ENCODE measurements at places on chromosomes 11 and 22. TPM values are rescaled to one million over a fixed set of nuclear protein-coding genes. Genes with fewer than 3 reads are reported as not detected.
A peak's percentile ranks its signal among the peaks of the same experiment; 100 is the strongest.

GRCh38 chr11:105100981-105101630 lies 38.5 kb downstream of the CARD18 start:
- no peak for DNase-seq

- peak; percentile 33 for DNase-seq
Observed at GRCh38 chr22:39556970-39557841, 13.3 kb upstream of the CACNA1I start.

GRCh38 chr11:44559207-44559939 lies 6.1 kb upstream of the CD82 start:
- DNase-seq = no peak

DNA sequence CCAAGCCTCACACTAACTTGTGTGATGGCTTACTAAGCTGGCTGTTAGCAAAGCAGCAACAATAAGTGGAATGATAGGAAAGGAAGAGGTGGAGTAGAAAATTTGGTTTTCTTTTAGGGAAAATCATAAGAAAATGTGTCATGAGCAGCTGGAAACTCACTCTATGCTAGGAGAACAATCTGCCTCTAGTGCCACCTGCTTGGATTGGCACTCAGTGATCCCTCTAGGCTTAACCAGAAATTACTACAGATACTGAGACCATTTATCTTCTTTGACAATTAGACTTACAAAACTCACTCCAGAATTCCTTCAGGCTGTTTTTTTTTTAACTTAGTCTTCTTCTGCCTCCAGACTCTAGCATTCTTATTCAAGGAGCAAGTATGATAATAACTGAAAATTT lies 117.3 kb downstream of the CD44 start:
- no peak for DNase-seq

DNA sequence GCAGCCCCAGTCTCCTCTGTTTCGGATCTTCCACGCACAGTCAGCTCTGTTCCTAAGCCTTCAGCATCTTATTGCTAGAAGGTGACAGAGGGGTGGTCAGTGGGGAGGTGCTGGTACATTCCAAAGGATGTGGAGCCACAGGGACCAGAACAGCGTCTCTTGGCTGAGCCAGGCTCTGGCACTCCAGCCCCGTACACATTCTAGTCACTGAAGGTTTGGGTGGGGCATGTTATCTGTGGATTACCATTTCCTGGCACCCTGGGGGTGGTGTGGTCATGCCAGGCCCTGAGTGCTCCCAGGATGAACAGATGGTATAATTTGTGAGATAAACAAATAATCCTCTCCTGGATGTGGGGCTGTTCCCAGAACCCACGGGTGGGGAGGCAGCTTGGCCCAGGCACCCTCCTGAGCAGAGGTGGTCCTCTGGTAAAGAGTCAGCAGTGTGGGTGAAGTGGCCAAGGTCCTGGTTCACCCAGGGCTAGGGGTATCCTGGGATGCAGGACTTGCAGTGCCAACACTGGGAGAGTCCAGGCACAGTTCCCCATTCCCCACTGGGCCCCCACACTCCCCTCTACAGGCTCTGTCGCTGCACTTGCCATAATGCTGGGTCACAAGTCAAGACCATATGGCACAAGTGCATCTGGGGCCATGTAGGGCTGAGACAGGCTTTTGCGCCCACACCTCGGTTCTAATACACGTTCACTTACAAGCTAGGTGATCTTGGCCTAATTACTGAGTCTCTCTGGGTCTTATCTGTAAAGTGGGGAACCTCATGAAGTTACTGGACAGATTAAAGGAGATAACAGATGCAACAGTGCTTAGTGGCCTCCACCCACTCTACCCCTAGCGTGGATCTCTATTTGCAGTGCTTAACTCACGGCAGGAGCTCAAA lies 33.0 kb downstream of the DKK3 start:
- no peak for DNase-seq

DNA sequence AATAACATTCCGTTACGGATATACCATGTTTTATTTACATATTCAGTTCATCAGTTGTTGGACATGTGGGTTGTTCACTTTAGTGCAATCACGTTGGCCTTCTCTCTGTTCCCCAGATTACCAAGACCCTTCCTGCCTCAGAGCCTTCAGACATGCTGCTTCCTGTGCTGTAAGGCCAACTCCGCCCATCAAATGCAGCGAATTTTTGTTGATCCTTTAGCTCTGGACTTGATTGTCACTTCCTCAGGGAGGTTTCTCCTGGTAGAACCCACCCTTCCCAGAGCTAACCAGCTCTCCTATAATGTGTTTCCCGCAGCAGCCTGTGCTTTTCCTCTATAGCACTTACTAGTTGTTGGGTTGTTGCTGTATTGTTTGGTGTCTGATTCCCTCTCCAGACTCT lies 39.4 kb downstream of the SWAP70 start:
- no peak for DNase-seq

DNA sequence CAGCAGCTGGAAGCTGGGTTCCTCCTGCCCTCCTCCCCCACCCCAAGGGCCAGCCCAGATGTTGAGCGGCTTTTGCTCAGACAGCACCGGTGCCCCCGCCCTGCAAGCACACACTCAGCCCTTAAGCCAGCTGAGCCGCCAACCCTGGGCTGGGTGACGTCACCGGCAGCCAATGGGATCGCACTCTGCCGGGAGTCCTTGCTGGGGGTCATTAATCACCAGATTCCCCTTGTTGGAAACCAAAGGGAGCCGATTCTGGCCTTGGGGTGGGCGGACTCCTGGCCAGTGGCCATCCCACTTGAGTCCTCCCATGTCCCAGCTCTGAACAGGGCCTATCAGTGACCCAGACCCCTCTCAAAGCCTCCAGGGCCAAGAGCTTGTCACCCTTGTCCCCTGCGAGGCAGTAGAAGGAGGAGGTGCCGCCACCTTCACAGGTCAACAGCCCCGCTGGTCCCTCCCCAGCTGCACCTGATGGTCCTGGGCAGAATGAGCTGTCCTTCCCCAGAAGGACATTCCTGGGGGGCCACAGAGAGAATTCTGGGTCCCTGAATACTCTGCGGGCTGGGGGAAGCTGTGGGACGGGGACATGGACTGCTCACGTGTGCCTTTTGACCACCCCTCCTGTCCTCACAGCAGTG lies 7.4 kb downstream of the DUSP8 start:
- no peak for DNase-seq

DNA sequence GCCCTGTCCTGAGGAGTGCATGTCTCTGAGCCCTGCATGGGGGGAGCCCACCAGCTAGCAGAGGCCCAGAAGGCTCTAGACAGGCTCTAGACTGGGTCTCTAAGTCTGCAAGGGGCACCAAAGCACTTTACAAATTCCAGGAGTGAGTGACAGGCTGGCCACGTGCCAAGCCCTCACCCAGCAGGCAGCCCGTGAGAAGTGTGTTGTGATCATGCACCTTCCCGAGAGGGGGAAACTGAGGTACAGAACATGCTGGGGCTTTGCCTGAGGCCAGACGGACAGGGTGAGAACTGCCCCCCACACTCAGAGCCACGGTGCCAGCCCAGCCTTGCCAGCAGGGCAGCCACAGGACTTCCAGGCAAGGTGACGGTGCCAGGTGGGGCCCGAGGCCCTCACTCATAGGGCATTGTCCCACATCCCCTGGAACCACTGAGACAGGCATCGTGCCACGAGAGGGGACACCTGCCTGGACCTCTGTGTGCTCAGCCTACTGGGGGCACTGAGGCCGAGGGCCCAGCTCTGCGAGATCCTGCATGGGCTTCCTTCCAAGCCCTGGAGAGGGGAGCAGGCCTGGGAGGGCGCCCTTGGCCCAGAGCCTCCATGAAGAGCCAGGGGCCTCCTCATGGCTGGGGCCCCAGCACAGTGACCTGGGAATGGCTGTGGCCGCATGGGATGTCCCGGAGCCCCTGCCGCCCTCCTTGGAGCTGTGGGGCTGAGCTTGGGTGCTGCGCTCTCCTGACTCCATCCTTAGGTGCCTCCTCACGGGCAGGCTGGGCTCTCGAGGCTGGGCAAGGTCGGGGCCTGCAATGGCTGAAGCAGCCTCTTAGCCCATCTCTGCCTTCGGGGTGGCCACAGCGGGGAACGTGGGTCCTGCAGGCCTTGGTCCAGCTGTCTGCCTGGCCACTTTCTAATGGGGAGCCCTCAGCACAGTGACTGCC lies 121.5 kb downstream of the KCNQ1OT1 start:
- no peak for DNase-seq

GRCh38 chr22:18064636-18065035 lies 13.2 kb upstream of the PEX26 start:
- DNase-seq = no peak

MLC1 gene
- total RNA-seq = not detected

RIBC2 gene
- total RNA-seq = 3.9 TPM

GTSE1 gene
- 15.6 TPM for total RNA-seq

PLEKHB1 gene
- total RNA-seq = 48.5 TPM
